ENCODE measurements at places on chromosomes 5 and 9.
A peak's percentile ranks its signal among the peaks of the same experiment; 100 is the strongest.

DNA sequence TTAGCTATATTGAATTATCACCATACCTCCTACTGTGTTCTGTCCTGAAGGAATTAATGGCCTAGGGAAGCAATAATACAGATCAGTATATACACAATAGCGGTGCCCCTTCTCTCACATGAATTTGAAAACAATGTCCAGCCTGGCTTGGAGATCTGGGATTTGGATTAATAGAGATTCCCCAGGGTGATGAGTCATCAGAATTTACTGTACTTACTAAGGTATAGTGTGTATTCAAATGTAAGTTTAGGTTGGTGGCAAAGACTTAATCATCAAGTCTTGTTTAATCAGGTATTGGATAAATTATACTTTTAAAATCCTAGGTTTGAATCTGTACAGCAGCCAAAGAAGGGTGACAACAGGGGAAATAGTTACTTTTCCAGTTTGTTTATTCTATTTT lies 121.5 kb downstream of the FEM1C start:
- DNase-seq: no peak

GRCh38 chr9:134738869-134739659 lies 97.5 kb downstream of the COL5A1 start:
- peak; percentile 2 for DNase-seq

GRCh38 chr9:122180633-122181032 lies 20.9 kb downstream of the MORN5 start:
- no peak for DNase-seq

- DNase-seq: no peak
Measured at GRCh38 chr9:126335837-126336735, 9.5 kb downstream of the MVB12B start.
